Lower leg skin (tissue), 4 donors: ENCODE measurements at places on chromosomes 5 and 9. TPM values are rescaled to one million over a fixed set of nuclear protein-coding genes. Genes with fewer than 3 reads are reported as not detected.

SOX30 gene
- not detected for total RNA-seq

DNA sequence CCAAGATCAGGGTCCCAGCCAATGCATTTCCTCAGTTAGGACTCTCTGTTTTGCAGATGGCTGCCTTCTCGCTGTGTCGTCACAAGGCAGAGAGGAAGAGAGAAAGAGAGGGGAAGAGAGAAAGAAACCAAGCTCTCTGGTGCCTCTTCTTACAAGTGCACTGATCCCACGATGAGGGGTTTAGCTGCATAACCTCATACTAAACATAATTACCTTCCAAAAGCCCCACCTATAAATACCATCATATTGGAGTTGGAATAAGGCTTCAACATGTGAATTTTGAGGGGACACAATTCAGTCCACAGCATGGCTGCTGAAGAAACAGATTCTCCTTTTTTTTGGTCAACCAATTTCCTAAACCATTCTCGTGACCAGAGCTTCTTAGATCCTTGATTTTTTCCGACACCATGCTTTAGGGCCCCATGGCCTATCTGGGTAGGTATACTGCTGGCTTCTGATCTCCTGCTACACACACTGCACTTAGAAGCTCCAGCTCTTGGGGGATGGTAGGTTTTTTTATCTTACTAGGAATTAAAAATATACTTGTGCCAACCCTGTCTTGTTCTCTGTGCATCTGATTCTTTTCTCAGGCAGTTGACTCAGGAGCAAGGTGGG is 5.1 kb downstream of the CAMK4 start:
- no peak for DNase-seq

- no peak for DNase-seq
Observed at GRCh38 chr5:14655146-14655741, 9.3 kb upstream of the OTULIN start.

DNA sequence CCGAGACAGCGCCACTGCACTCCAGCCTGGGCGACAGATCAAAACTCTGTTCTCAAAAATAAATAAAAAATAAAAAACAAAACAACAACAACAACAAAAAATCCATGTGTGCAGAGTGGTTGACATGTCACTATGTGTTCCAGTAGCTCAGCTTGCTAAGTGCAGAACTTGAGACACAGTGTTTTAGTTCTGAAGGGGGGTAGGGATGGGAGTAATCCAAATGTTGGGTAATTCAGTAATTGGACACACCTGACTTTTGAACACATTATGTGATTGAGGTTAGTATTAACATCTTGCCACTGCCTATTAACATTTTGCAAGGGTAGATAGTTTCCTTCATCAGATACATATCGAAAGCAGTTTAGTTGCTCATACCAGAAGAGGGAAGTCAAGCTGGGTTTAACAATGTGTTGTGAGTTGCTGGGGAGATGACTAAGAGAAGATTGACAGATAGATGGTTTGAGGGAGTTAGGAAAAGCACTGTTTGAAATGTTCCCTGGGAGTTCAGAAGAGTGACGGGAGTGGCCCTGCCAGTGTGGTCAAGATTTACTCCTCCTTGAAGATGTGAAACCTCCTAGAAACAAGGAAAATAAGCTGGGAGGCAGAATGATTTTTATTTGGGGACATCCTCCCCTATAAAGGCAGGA is 928 bp downstream of the HACD4 start:
- no peak for DNase-seq

DOCK2 gene
- total RNA-seq: 3.9 TPM

DNA sequence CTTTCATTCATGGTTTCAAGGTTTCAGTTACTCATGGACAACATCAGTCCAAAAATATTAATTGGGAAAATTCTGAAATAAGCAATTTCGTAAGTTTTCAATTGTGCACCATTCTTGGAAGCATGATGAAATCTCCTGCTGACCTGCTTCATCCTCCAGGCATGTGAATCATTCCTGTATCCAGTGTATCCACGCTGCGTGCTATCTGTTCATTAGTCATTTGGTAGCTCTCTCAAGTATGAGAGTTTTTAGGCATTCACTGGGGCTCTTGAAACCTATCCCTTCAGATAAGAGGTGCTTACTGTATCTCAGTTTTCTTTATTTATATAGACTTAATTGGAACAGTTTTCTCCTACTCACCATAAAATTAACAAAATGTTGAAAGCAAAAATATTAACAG is 293.0 kb downstream of the CDH12 start:
- no peak for DNase-seq

- DNase-seq: no peak
Observed at GRCh38 chr5:103862398-103862797, 299.8 kb upstream of the NUDT12 start.

PLGRKT gene
- total RNA-seq: 15.3 TPM

DNA sequence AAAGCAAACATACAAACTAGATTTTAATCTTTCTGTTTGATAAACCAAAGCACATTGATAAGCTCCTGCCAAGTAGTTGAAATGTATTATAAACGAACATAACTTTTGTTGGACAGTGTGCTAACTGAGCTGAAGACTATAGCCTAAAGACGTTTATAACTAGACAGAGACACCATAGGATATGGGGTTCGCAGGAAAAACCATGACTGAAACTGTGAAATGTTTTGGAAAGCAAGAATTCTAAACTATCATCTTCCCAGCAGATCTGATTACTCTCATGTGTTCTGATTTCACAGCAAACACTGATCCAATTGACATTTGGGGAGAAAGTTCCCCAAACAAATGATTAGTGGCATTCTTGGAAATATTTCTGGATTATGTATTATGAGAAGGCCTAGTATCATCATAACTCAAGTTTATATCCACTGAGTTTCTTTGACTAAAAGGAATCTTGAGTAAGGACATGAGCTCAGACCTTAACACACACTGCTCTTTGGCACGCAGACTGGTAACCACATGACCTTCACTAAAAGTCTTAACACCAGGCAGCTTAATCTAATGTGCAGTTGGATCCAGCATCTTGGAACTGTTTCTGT is 375.2 kb downstream of the ZNF608 start:
- DNase-seq: peak; percentile 87

DNA sequence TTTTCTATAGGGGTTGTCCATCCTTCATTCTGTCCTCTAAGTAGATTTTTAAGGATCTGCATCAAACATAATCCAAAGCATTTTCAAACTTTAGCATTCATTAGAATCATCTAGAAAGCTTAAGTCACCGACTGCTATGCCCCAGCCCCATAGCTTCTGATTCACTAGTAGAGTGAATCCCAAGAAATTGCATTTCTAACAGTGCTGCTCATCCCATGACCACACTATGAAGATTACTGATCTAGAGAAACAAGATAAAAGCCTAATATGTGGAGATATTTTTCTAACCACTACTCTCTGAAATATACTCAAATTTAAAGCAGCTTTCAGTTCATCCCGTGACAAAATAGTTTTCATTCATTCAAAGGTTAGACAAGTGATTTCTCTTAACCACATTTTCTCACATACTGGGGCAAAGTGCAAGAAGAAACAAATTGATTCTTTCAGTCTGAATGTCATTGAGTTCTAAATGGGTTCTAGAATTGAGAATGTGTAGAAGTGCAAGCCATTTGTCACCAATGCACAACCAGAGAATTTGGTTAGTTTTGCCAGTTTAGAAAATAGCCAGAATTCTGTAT is 286.9 kb upstream of the CD180 start:
- no peak for DNase-seq

GRIN1 gene
- total RNA-seq: 2.4 TPM

P4HA2 gene
- total RNA-seq: 23.1 TPM

FANCG gene
- total RNA-seq: 34.7 TPM

ZNF354C gene
- 1.3 TPM for total RNA-seq

TMEM215 gene
- not detected for total RNA-seq

- DNase-seq: no peak
Observed at GRCh38 chr9:4489562-4489918, 728 bp upstream of the SLC1A1 start.

PRLR gene
- total RNA-seq: 11.4 TPM

PCDHB2 gene
- 2.6 TPM for total RNA-seq

DNA sequence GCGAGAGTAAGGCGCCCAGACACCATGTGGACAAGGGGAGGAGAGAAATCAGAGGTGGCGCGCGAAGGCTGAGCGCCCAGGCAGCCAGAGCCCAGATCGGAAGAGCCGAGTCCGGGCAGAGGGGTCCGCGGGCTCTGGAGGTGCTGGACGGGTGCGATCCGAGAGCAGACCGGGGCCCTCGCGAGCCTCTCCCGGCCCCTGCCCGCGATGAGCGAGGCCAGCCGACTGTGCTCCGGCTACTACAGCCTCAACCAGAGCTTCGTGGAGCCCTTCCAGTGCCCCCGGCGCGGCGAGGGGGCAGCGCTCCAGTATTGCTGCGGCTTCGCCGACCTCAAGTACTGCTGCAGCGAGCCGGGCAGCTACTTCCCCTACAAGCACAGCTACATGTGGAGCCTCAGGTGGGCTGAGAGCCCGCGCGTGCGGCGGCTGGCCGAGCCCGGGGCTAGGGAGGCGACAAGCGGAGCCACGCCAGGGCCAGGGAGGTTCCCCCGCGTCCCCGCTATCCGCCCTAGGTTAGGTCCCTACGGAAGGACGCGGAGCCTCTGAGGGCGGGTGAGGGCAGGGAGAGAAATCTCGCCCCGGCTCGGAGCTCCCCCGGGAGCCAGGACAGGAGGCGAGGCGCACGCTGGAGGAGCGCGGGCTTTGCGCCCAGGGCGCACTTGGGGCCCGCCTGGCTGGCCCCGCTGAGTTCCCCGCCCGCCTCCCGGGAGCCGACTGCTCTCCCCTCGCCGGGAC is at the start of gene SHISAL2B:
Gene SHISAL2B (plus strand): TSS at position 87 of the 735 bp plus-strand sequence. CDS start 121 bp downstream, at position 208.
- DNase-seq: no peak

DNA sequence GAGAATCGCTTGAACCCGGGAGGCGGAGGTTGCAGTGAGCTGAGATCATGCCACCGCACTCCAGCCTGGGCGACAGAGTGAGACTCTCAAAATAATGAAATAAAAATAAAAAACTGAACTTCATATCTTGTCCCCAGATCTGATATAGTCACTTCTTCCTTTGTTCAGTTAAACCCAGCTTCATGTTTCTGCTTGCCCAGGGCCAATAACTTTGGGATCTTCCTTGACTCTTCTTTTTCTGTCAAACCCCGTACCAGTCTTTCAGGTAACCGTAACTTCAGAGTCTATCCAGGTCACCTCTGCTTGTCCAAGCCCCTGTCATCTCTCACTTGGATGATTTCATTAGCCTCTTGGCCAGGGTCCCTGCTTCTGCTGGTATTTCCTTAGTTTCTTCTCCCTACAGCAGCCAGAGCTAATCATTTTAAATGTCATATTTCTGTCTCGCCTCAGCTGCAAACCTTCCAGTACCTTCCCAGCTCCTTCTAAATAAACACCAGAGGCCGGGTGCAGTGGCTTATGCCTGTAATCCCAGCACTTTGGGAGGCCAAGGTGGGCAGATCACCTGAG is 19.7 kb upstream of the ABL1 start:
- DNase-seq: no peak

DNA sequence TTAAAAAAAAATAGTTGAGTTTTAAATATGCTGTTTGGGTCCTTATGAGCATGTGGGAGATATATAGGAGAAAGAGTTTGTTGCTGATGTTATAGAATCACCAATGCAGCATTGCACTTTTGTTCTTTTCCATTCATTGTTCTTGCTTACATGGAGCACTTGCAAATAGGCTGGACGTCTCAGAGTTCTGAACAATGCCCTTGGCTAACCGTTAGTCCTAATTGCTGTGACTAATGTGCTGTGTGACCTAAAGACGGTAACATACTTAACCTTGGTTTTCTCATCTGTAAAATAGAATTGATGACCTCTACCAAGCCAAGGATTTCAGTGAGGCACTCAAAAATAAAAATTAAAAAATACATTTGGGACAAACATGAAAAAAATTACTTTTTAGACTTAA is 29.8 kb downstream of the PIK3R1 start:
- no peak for DNase-seq

SHISAL2B gene
- total RNA-seq: not detected

GRCh38 chr9:97564291-97565175 is 63.1 kb downstream of the TMOD1 start:
- DNase-seq: peak; percentile 60

DNA sequence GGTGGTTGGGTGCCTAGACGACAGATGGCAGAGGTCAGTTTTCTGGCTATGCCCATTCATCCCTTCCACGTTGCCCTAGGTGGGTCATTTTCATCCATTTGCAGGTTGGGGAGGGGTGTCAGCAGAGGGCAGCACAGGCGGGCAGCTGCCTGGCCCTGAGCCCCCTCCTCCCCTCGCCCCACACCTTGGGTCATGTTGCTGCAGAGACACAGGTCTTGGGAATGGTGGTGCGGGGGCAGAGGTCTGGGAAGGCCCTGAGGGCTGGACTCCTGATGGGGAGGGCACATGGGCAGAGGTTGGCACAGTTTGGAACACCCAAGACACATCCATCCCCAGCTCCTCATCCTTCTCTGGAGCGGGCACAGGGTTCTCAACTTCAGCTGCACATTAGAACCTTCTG is 103.2 kb upstream of the LMX1B start:
- no peak for DNase-seq

DNA sequence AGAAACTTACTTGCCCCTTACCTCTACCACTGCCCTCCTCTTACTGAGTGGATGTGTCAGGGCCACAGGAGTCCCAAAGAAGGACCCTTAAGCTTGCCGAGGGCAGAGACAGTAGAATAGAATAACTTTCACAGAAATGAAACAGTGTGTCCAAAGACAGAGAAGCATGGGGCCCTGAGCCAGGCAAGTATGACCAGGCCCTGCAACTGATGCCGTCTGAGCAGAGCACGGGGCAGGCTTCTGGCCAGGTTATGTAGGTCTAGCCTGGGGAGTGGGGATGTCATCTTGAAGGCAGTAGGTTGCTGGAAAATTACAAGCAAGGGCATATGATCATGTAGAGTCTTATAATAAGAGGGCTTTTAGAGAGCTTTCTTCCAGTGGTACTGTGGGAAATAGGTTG is 415.4 kb downstream of the KDM4C start:
- no peak for DNase-seq

DNA sequence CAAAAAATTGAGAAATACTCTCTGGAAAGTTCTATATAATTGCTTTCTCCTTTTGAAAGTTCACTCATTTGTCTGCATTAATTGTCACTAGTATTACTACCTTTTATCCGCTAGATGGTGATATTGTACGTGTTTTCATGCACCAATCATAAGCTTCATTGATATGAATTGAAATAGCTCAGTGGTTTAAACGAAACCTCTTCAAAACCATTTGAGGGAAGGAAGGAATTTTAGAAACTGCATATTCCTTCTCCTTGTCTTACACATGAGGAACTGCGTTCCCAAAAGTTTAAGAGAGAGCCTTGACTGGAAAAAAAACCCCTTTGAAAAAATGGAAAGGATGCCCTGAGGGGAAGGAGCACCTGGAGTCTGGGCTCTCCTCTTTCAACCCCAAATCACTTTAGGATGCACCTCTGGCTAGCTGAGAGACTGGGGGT is 98.6 kb downstream of the YTHDC2 start:
- DNase-seq: no peak

DNA sequence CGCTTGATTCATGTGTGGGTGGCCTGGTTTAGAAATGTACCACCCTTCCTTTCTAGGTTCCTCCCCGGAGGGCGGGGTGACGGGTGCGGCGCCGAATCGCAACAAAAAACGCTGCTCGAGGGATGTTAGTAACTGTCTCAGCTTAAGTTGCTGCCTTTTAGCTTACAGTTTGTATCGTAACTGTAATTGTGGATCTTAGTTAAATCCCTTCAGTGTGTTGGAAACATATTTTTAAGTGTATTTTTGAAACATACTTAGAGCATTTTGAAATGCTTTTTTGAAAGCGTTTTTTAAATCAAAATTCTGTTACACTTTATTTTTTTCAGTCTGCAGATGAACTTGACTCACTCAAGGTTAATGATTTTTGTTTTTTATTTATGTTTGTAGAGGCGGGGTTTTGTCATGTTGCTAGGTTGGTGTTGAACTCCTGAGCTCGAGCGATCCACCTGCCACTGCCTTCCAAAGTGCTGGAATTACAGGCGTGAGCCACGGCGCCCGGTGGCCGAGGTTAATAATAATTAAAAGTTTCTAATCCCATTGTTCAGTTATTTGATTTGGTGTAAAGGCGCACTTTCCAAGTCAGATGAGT is 997 bp upstream of the CHD1 start:
- DNase-seq: no peak
